ENCODE measurements at places on chromosomes 11 and 22.
A peak's percentile ranks its signal among the peaks of the same experiment; 100 is the strongest.

DNA sequence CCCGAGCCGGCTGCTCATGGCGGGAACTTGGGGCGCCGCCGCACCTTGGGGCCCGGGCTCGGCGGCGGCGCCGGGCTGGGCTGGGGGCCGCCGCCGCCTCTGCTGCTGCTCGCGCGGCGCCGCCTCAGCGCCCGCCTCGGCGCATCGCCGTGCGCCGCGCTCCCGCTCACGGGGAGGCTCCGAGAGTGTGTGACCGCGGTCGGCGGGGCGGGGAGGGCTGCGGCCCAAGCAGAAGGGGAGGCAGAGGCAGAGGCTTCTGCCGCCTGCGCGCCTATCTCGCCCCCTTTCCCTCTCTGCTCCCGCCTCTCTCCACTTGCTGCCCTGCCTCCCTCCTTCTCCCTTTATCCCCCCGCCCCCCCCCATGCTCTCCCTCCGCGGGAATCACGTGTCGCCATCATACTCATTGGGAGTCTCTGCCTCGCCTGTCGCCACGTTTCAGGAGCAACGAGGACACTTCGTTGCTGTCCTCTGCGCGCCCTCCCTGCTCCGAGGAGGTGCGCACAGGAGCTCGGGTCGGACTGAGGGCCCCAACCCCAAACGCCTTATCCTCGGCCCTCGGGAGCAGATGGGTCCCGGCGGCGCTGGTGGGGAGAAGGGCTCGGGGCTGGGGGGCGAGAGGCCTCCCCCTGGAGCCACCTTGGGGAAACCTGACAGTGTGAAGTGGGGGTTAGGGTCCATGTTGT, at the start of gene GUCY1A2:
TSS of gene GUCY1A2 (minus strand) at position 258 of the 683 bp plus-strand sequence. CDS start 421 bp downstream, outside the sequence.
- DNase-seq: peak; percentile 4

DNA sequence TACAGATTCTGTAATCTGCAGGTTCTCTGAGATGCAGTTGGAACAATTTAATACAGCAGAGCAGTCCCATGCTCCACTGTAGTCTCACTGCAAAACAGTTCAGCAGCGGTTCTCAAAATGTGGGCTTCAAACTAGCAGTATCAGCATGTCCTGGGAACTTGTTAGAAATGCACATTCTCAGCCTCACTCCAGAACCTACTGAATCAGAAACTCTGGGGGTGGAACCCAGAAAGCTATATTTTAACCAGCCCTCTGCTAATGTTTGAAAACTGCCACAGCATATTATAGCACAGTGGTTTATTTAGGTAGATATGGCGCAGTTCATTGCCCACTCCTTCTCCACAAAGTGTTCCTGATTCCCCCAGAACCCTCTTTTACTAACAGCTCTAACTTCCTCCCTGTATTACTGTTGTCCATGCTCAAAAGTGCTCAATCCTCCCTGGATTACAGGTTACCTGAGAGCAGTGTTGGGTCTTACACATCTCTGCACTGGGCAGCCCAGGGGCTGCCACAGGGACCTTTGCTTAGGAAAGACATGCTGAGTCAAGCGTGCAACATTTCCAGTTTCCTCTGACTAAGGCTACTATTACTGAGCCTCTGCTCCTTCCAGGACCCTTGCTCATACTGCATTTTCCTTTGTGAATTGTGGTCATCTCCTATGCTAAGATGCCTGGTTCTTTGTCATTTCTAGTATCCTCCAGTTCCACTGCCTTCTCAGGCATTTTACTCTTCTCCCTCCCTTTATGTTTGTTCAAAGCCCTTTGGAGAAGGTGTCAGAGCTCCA, 7.7 kb upstream of the DGAT2 start:
- DNase-seq: no peak

GRCh38 chr11:72561856-72562255, 112.4 kb downstream of the PDE2A start:
- no peak for DNase-seq

DNA sequence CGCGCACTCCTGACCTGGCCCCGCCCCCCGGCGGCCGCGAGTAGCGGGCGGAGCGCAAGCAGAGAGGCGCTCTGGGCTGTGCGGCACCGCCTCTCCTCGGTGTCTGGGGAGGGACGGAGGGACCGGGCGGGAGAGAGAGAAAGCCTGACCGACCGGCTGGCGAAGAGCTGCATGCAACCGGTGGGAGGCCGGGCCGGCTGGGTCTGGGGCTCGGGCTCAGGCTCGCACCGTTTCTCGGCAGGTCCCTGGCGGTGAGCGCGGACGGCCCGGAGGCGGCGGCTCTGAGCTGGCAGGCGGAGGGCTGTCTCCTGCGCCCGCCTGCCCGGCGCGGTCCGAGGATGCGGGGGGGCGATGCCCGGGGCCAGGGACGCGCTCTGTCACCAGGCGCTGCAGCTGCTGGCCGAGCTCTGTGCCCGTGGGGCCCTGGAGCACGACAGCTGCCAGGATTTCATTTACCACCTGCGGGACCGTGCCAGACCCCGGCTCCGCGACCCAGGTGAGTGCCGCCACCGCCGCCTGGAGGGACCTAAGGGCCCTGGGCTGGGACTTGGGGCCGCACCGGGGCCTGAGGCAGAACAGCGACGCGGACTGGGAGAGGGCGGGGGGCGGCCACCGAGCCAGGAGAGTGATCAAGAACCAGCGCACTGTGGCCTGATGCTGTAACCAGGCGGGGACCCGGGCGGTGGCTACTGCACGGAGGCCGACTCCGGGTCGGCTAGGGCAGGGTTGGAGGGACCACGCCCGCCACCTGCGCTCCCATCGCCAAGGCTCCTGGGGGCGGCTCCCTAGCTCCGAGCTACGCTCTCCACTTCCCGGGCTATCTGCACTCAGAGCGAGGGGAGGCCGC, at the start of gene SYT9:
TSS of gene SYT9 (plus strand) at position 69 of the 847 bp plus-strand sequence. CDS start at position 352, 283 bp downstream.
- no peak for DNase-seq

GRCh38 chr22:27752771-27753170, 48.8 kb downstream of the MN1 start:
- no peak for DNase-seq

DNA sequence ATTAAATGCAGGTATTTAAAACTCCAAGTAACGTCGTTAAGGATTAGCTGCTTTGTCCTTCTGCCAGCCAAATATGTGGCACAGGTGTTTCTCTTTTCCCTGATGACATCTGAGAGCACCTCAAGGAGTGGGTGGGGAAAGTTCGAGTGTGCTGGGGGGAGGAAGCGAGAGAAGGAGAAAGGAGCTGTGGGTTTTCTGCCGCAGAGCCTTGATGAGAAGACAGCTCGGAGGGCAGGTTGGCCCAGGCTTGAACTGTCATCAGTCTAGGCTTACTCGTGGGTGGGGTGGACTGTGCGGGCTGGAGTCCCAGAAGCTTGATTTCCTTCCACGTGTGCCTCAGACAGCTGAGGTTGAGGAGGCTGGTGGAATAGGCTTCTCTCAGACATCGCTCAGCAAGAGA, 15.2 kb upstream of the SORL1-AS1 start:
- no peak for DNase-seq

DNA sequence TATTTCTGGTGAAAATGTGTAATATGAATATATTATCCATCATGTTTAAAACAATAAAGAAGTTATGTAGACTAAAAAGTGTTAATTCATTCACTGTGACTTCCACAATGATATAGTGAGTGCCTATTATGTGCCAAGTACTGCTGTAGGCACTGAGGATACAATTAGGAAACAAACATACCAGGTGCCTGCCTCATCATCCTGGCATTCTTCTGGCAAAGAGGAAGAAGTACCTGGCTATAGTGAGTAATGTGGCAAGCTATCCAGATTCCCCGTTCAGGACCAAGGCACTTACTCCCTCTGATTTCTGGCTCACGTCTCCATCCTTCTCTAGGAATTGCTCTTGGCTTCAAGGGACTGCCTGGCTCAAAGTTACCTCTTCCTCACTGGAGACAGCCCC, 77.5 kb upstream of the CLMP start:
- DNase-seq: no peak

DNA sequence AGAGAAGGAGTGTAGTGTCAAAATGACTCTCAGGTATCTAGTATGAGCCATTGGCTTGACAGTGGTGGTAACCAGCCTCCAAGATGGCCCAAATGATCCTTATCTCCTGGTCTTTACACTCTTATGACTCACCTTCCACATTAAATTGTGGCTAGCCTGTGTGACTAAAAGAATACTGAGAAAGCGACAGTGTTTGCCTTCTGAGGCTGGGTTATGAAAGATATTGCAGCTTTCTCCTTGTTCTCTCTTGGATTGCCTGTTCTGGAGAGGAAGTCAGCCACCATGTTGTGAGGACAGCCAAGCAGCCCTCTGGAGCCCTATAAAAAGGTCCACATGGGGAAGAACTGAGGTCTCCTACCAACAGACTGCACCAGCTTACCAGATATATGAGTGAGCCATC, 15.8 kb downstream of the C11orf71 start:
- no peak for DNase-seq

DNA sequence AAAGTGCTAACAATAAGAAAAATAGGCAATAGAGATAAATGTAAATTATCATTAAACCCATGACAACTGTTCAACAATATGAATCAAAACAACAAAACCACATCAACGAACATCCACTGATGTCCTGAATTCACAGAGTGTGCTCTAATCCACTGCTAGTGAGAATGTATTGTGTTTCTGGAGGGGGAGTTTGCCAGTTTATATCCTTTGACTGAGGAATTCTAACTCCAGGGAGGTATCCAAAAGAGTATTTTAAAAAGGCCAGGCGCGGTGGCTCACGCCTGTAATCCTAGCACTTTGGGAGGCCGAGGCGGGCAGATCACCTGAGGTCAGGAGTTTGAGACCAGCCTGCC, 1.7 kb upstream of the WEE1 start:
- no peak for DNase-seq

GRCh38 chr11:35711173-35711910, 48.8 kb downstream of the TRIM44 start:
- DNase-seq: no peak

DNA sequence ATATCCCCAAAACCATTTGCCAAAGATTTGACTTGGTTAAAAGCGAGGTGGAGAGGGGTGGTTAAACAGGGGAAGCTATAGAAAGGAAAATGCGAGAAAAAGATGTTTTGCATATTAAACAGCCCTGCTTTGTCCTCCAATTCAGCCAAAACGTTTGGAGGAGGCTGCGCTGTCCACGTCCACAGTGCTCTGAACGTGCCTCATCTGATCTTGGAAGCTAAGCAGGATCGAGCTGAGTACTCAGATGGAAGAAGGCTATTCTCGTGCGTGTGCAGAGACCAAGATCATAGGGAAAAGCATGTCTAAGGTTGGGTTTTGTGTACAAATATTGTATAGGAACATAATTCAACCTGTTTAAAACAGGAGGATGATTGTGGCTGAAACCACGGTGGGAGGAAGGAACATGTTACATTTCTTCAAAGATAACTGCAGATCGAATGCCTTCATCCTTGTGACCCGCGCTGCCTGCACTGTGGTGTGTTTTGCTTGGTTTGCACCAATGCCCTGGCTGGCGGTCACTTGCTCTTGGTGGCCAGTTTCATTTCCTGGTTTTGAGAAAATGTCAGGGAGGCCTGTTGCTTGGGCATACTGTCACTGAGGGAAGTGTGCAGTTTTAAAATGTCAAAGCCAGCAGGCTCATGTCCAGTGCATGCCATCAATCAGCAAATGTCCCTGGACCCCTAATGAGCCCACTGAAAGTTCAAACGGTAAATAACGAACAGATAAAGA, 40.4 kb downstream of the FLI1 start:
- no peak for DNase-seq

GRCh38 chr11:93727985-93728791, 13.1 kb downstream of the TAF1D start:
- peak; percentile 44 for DNase-seq

DNA sequence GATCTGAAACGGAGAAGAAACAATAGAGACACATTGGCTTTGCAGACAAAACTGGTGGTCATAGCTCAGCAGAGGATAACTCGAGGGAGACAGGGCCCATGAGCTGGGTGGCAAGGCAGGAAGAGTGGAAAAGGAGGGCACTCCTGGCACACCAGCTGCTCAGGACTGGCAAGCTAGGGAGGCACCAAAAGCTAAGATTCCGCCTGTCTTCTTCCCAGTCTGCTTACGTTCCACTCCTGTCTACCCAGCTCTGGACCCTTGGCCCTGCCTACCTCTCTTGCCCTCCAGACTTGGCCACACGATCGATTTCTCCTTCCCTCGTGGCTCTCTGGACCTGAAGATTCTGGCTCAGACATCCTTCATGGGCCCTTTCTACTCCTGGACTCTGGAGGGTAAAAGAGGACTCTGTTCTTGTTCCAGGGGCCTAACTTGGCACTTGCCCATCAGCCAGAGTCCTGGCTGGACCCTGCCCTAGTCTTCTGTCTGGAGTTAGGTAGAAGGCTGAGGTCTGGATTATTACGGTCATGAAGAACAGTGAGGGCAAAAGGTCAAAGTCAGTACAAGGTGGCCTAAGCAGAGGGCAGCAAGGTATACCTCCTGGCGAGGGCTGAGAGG, 115.2 kb upstream of the PITPNB start:
- DNase-seq: no peak

- no peak for DNase-seq
Observed at GRCh38 chr11:92406472-92406871, 181.9 kb downstream of the FAT3 start.

DNA sequence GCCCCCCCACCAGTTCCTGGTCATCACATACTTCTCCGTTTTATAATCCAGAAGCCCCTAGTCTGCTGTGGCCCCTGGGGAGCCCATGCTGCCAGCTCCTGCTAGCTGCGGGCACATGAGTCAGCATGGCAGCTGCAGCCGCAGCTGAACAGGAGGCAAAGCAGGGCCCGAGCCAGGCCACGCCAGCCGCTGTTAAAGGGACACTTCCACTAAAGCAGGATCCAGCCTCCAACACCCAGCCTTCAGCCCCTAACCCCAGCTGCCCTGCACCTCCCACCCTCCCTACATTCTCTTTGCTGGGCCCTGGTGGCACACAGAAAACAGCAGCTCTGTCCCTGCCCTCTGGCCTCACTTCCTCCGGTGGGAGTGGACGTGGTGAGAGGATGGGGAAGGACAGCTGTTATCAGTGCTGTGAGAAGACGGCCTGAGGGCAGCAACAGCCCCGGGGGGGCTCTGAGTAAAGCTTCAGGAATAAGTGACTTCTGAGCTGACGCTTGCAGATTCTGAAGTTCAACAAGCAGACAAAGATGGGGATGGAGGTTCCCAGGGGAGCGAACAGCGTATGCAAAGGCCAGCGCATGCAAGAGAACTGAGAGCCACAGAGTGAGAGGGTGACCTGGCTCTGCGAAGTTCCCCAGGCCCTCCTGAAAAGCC, 688 bp upstream of the LRRC74B start:
- peak; percentile 9 for DNase-seq

- DNase-seq: no peak
Observed at GRCh38 chr11:95816037-95816436, 25.7 kb downstream of the CEP57 start.

DNA sequence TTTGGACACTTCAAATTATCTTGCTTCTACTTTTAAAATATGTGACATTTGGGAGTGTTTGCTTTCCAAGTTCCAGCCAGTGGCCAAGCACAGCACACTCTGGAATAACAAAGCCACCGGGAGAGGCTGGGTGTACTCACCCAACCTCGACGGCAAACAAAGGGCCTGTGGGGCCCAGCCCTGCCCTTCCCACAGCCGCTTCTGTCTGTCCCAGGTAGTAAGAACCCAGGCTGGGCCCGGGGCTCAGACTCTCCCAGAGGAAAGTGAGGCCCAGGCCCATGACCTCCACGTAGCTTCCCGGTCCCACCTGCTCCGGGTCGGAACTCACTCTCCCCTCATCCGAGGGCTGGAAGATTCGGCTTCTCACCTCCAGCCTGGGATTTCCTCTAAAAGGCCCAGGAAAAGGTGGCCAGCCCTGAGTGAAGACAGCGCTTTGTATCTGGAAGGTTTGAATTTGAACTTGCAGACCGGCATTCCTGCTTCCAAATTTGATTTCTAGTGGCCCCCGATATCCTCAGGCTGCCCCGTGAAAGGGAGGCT, 93.5 kb downstream of the CELSR1 start:
- DNase-seq: no peak

GRCh38 chr11:36699271-36699670, 101.2 kb upstream of the RAG2 start:
- peak; percentile 11 for DNase-seq
